ENCODE measurements at places on chromosomes 3 and 15.
A peak's percentile ranks its signal among the peaks of the same experiment; 100 is the strongest.

GRCh38 chr3:159852821-159853505 lies 135.7 kb upstream of the IL12A start:
- no peak for DNase-seq

DNA sequence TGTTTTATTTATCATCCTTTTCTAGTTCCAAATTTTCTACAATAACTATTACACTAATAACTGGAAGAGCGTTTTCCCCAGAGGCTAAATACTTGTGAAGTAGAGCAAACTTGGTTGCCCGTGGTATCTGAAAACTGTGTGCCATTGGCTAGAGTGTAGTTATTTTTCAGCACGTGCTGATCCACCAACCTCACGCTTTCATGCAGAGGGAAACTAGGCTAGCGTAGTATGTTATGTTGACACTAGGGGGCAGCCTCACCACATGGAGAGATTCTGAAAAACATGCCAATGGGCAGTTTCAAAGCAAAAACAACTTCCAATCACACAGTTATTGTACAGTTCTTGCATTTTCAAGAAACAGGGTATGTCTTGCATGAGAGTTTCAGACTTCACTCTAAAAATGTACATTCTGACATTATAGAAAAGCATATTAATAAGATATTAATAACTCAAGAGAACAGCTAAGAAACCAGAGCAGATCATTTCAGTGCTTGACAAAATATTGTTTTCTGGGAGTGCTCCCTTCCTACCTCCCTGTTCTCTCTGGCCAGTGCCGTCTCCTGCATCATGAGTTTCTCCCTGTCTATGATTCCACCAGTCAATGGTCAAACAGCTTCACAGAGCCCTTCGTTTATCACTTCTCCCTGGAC lies 39.7 kb downstream of the SPATA12 start:
- DNase-seq = no peak

DNA sequence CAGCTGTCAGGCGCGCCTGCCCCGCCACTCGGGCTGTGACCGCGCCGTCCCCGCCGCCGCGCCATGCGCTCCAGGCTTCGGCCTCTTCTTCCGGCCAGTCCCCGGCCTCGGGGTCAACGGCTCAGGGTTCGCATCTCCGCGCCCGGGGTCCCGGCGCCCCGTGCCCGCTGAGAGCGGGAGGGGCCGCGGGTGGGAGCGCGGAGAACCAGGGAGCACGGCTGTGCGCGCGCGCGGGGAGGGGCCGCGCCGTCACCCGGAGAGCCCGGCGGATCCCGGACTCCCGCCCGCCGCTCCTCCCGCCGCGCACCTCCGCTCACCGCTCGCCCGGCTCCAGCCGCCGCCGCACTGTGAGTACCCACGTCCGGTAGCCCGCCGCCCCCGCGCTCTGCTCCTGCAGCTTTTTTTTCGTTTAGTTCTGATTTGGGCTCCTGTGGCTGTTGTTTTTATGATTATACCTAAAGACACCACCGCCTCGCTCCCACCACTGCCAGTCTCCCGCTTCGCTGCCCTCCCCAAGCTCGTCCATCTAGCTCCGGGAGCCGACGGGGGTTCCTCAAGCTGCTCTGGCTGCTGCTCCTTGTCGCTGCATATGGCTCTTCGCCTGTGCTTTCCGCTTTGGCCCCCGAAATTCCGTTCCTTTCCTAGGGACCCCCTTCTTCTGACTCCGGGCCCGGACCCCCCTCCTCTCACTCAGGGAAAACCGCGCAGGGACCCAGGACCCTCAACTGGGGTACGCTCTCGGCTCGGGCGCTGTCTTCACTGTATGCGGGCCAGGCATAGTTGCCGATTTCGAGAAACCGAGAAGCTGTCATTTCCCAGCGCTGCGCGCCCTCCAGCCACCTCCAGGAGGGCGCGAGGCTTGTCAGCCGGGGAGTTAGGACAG lies 1.8 kb upstream of the SKOR1 start:
- DNase-seq = no peak

DNA sequence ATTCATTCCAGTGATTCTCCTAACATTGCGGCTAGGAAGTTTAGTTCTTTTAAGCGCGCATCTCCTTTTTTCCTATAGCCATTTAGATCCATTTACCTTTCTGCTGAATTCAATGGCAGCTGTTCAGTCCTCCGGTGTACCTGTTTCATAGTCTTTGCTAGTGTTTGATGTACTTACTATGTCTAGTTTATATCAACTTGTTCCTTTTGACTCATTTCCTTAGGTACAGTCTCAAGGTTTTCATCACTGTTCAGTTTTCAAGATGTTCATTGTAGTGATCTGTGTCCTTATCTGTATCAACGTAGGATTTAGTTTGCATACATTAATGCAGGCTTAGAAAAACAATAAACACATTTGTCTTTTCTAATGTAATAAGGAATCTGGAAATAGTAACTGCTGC lies 59.0 kb upstream of the MBNL1 start:
- no peak for DNase-seq

- no peak for DNase-seq
Observed at GRCh38 chr15:67406257-67406861, 114.6 kb upstream of the C15orf61 start.

- no peak for DNase-seq
Observed at GRCh38 chr15:38217191-38217595, 35.4 kb upstream of the SPRED1 start.

DNA sequence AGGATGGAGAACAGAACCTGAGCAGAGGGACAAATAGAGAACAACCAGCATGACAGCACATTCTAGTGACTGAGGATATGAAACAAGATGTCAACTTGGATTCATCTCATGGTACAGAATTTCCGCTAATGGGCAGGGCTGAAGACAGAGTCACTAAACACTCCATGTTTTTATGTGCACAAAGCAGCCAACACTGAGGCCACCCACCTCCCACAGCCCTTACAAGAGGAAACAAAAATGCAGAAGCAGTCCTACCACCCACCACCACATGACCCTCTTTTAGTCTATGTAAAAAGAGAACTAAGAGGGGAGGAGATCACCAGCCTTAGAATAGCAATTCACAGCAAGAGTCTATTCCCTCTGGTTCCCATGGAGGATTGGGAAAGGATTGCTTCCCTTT lies 131.4 kb upstream of the UBE2E2 start:
- no peak for DNase-seq

DNA sequence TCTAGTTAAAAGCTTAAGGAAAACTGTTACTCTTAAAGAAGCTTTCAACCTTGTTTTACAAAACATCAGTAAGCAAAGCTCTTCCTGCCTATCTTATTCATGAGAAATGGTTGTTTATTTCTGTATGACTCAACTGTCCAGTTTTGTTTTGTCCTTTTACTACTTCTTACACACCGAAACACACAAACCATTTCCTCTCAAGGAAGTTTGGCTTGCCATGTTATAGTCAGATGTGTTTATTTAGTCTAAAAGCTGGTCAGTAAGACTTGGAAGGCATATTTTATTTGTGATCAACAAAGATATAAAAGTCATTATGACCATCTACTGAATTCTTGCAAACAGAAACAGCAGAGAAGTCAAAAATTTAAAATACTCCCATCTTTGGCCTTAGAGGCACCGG lies 53.2 kb upstream of the RBSN start:
- DNase-seq = no peak

DNA sequence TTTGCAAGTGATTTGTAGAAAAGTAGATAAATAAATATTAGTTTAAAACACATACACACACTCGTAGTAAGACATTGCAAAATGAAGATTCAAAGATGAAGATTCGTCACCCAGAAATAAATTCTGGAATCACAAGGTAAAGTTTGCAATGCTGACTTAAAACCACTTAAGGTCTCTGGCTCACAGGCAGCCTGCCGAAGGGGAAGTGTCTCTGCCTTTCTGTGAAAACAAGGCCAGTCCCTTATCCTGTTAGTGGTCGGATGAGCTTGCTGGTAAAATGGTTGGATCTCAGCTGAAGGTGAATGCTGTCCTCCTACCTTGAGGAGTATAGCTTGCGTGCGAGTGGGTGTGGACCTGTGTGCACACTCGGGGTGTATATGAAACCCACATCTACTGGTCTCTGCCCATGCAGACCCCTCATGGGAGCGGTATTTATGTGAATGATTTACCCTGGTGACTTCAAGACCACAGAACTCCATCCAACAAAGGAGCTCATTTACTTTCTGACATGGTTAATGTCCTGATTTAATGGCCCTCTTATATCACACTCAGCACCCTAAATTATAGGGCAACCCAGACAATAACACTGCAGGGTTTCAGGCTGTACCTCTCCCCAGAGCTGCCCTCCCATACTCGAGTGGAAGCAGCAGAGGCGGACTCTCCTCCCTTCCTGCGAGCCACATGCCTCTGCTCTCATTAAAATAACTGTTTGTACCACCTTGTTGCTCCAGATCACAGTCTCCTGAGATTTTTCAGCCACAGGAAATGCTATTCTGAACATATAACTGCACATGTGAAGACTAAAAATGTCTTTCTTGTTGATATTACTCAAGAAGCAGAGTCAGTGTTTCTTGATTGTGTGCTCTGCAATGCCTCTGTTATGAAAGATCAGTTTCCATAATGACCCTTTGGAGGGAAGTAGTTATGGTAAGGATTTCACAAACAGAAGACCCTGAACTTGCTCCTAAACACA lies 45.9 kb upstream of the ALDH1A3 start:
- peak; percentile 30 for DNase-seq

GRCh38 chr15:48871542-48871941 lies 6.4 kb upstream of the EID1 start:
- DNase-seq = no peak

DNA sequence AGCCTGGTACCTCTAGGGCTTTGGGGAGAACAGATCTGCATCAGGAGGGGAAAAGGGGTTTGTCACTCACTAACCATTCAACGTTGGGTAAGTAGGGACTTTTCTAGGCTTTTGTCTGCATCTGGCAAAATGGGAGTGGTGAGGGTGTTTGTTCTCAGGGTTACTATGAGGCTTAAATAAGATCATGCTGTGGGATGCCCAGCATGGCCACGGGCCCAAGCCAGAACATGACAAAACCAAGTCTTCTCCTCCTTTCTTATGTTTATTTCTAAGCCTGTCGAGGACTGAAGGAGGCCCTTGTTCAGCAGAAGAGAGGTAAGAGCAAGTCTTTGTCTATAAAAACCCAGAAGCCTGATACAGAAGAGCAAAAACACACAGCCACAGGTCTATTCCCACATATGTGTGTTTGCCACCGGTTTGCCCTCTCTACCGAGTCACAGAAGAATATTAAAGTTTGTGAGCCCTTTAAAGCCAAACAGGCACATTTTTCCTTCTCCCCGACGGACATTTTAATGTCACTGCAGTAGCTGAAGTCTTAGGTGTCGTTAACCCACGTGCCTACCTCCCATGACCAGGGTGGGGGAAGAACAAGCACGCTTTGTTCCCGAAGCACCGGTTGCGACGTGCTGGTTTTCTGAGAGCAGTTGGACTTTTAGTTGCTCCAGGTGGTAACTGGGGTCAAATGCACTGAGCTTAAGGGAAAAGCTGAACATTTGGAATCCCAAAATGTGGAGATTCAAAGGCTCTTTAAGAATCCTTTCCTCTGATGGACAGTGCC lies 72.1 kb downstream of the NOX5 start:
- no peak for DNase-seq

- DNase-seq = no peak
Observed at GRCh38 chr3:354432-354831, 157.9 kb downstream of the CHL1 start.

DNA sequence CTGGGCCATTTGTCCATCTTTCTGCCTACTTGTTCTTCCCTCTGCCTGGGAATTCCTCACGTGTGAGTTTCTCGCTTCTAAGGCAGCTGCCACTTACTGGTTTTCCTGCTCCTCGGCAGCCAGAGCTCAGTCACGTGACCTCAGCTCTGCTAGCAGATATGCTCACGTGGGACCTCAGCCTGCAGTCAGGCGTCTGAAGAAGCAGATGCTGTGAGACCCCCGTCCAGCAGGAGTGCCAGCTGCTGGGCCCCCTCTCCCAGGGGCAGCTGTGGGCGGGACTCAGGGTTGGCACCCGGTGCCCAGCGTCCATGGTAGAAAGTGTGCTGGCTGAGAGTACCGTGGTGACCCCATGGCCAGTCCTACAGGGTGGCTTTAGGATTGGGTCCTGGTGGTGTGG lies 161.3 kb upstream of the TLE3 start:
- no peak for DNase-seq

DNA sequence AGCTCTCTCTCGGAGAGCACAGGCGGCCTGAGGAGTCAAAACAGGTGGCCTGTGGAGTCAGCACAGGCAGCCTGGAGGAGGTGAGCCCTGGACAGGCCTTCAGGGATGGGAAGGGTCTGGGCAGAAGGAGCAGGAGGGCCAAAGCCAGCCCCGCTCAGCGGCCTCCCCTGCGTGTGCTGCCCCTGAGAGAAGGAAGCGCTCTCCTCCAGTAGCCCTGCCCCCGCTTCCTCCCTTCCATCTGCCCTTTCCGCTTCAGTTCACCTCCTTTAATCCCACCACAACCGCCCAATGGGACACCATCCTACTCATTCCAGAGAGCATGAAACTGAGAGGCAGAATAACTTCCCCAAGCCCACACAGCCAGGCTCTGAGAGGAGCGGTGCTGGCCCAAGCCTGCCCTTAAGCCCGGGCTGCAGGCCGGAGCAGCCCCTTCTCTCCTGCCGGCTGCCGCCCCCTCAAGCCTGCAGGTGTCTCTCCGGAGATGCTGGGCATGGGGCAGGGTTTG lies 3.2 kb upstream of the NR2E3 start:
- DNase-seq = no peak

DNA sequence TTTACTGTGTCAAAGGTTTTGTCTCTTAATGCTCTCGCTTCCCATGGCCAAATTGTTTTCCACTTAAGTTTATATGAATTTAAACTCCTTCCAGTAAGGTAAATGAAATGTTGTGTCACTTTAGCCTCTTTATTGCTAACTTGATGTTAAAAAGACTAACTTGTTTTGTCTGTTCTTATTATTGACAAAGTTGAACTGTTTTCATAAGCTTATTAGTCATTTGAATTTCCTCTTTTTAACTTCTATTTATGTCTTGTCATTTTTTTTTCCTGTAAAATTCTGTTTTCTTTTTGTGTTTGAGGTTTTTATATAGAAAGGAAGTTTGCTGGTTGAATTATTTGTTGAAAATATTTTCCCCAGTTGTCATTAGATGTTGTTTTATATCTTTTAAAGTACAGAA lies 25.8 kb downstream of the FAM98B start:
- DNase-seq = no peak

- DNase-seq = no peak
Observed at GRCh38 chr3:14516738-14517345, 23.3 kb downstream of the GRIP2 start.

DNA sequence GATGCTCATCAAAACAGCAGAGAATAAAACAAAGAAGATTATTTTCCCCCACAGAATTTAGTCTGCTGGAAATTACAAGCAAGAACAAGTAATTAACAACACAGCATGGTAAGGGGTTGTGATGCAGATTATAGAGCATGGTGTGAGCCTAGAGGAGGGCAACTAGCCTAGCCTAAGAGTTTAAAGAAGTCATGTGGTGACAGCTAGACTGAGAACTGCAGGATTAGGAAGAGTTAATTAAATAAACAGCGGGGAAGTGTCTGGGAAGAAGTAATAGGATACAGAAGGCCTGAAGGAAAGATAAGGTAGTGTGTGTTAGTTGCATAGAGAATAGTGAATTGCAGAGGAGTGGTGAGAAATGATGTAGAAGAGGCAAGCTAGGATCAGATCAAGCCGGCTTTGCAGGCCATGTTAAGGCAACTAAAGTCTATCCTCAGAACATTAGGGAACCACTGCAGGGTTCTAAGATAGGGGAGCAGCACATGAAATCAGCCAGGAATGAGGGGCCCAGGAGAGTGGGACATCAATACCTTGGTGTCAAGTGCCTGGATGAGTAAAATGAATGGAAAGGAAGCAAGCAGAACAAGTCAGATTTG lies 11.9 kb upstream of the PKM start:
- no peak for DNase-seq

GRCh38 chr3:1616744-1617143 lies 481.9 kb upstream of the CNTN4 start:
- DNase-seq = no peak

All from NCI-H1417 treated with DMSO at 0.1 percent for 48 hours (cell line).